ENCODE measurements at places on chromosomes 6 and 20.

DNA sequence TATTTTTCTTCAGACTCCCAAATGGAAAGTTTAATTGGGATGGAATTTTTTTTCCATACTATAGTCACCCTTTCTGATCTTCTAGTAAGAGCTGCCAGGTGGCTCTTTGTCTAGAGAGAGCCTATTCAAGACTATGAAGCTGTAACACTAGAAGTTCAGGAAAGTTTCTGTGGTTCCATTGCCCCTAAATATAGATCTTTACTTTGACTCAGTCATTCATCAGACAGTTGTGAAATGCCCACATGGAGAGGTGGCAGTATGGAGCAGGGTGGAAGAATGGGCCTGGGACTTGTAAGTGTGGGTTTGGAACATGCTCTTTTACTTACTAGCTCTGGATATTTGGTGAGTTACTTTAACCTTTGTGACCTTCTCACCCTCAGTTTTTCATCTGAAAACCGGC, 87.8 kb downstream of the CTNNBL1 start:
- H3K27ac ChIP-seq = no peak overlapping the region
- no peak overlapping the region for H3K4me3 ChIP-seq
- H3K36me3 ChIP-seq = peaks cover 7% of the 10 kb centered on the region
- DNase-seq = no peak
- no peaks in the 10 kb centered on the region for H3K4me1 ChIP-seq
- H3K27me3 ChIP-seq = no peaks in the 10 kb centered on the region

DNA sequence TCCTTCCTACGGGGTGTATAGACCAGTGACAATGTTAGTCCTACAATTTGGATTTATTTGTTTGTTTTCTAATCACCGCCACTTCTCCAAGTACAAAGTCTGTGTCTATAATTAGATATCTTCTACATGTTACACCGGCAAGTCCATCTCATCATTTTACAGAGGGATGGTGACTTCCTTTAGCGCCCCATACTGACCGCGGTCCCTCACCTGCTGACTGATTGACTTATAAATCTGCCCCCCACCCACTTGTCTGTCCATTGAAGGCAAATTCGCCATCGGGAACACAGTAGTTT, 8.9 kb upstream of the NR2E1 start:
- peaks cover 13% of the 10 kb centered on the region for H3K4me1 ChIP-seq
- H3K27ac ChIP-seq = no peak overlapping the region
- H3K36me3 ChIP-seq = no peaks in the 10 kb centered on the region
- peaks cover 3% of the 10 kb centered on the region for H3K27me3 ChIP-seq
- no peak overlapping the region for H3K4me3 ChIP-seq
- DNase-seq = no peak

DNA sequence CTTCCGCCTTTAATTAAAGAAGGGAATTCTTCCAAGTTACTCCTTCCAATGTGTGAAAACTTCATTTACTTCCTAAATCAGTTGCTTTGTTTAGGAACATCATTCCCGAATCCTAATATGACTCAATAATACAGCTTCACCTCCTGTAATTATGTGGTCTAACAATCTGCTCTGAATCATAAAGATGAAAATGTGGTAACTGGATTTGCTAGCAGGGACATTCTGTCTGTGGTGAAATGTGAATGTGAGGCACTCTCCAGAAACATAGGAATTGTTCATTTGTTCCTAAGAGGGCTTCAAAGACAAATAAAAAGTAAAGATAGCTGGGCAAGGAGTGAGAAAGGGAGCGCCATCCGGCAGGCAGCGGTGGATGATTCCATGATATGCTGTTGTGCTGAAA, 678.1 kb downstream of the KIF16B start:
- H3K36me3 ChIP-seq = no peaks in the 10 kb centered on the region
- no peak overlapping the region for H3K4me3 ChIP-seq
- no peak for DNase-seq

GRCh38 chr20:58693226-58694006, 816 bp downstream of the NPEPL1 start:
- H3K27me3 ChIP-seq = no peaks in the 10 kb centered on the region
- H3K4me1 ChIP-seq = no peaks in the 10 kb centered on the region
- H3K36me3 ChIP-seq = peaks cover 23% of the 10 kb centered on the region

DNA sequence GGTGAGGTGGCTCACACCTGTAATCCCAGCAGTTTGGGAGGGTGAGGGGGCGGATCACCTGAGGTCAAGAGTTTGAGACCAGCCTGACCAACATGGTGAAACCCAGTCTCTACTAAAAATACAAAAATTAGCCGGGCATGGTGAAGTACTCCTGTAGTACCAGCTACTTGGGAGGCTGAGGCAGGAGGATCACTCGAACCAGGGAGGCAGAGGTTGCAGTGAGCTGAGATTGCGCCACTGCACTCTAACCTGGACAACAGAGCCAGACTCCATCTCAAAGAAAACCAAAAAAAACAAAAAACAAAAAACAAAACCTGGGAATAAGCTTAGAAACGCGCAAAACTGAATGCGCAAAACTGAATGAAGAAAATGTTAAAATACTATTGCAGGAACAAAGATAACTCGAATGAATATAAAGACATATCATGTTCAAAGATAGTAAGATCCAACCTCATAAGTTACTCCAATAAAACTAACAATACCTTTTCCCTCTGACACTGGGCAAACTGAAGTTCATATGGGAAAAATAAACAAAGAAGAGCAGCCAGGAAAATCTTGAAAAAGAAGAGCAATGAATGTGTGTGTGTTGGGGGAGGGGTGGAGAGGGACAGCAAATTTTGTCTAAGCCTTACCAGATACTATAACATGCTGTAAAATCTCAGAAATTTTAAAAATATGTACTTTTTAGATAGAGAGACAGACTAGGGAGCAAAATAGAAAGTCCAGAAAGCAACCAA, 101.0 kb upstream of the BEND3 start:
- H3K27ac ChIP-seq = no peak overlapping the region
- H3K4me1 ChIP-seq = no peaks in the 10 kb centered on the region
- no peaks in the 10 kb centered on the region for H3K36me3 ChIP-seq
- no peak overlapping the region for H3K4me3 ChIP-seq
- DNase-seq = no peak

DNA sequence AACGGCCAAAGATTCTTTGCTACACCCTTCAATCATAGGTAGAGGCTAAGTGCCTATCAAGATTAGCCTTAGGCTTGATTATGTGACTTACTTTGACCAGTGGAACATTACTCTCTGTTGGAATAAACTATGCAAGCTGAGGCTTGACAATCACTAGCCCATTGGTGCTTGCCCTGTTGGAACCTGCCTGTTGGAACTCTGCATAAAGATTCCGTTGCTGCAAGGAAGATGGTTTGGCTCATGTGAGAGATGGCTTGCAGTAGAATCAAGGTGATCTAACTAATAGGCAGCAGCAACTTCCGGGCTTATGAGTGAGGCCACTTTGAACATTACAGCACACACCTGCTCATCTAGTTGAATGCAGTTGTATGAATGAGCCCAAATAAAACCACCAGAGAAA, 227.7 kb upstream of the TSHZ2 start:
- no peak for DNase-seq
- H3K27ac ChIP-seq = no peak overlapping the region
- H3K36me3 ChIP-seq = no peaks in the 10 kb centered on the region
- H3K4me3 ChIP-seq = no peak overlapping the region

DNA sequence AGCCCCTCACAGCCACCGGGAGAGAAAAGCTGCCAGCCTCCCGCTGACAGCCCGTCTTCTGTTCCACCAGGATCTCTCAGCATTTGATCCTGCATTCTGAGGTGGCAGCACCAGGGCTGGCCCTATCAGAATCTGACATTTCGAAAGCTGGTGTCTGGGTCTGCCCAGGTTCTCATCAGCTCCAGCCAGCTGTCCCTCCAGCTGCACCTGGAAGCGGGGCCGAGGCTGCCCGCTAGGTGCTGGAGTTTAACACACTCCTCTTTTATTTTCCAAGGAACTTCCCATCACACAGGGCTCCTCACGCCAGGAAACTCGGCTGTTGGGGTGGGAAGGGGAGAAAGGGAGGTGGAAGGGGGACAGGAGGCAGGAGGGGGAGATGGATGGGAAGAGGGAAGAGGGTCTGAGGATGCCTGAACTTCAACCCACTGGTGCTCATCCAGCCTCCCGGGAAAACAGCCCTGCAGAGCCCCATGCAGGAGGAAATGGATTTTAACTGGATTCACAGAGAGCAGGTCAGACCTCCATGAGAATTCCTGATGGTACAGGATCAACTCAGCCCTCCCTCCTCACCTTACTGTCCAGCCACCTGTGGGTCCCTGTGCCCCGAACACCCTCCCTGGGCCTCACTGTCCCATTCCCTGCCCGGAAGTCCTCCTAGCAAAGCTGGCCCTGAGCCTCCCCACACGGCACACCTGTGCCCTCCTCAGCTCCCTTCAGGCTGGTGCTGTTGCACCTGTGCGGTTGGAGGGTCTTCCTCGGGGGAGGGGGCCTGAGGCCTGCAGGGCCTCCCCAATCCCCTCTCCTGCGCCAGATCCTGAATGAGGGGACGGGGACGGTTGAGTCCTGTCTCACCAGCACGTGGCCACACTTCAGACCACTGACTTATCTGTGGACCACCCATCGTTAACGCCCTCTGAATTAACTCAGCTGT, 3.9 kb upstream of the LSM14B start:
- H3K27ac ChIP-seq = no peak overlapping the region
- H3K4me1 ChIP-seq = peaks cover 26% of the 10 kb centered on the region
- DNase-seq = no peak

- peaks cover 10% of the 10 kb centered on the region for H3K4me1 ChIP-seq
- no peak overlapping the region for H3K4me3 ChIP-seq
- H3K36me3 ChIP-seq = no peaks in the 10 kb centered on the region
- no peak overlapping the region for H3K27ac ChIP-seq
- no peaks in the 10 kb centered on the region for H3K27me3 ChIP-seq
These were observed 4.5 kb downstream of the CCDC170 start for GRCh38 chr6:151498327-151498726.

- no peaks in the 10 kb centered on the region for H3K36me3 ChIP-seq
- no peak overlapping the region for H3K27ac ChIP-seq
- no peak overlapping the region for H3K4me3 ChIP-seq
- no peaks in the 10 kb centered on the region for H3K4me1 ChIP-seq
These were observed 28.3 kb downstream of the SMPDL3A start for GRCh38 chr6:122817358-122817757.

GRCh38 chr6:9875605-9876353, 539.1 kb downstream of the TFAP2A start:
- no peak overlapping the region for H3K27ac ChIP-seq
- H3K4me1 ChIP-seq = no peaks in the 10 kb centered on the region
- DNase-seq = no peak
- H3K4me3 ChIP-seq = no peak overlapping the region
- no peaks in the 10 kb centered on the region for H3K27me3 ChIP-seq
- H3K36me3 ChIP-seq = no peaks in the 10 kb centered on the region

- no peaks in the 10 kb centered on the region for H3K36me3 ChIP-seq
- no peak overlapping the region for H3K27ac ChIP-seq
- DNase-seq = no peak
These were observed 1.7 kb upstream of the C20orf203 start for GRCh38 chr20:32675223-32675975.

DNA sequence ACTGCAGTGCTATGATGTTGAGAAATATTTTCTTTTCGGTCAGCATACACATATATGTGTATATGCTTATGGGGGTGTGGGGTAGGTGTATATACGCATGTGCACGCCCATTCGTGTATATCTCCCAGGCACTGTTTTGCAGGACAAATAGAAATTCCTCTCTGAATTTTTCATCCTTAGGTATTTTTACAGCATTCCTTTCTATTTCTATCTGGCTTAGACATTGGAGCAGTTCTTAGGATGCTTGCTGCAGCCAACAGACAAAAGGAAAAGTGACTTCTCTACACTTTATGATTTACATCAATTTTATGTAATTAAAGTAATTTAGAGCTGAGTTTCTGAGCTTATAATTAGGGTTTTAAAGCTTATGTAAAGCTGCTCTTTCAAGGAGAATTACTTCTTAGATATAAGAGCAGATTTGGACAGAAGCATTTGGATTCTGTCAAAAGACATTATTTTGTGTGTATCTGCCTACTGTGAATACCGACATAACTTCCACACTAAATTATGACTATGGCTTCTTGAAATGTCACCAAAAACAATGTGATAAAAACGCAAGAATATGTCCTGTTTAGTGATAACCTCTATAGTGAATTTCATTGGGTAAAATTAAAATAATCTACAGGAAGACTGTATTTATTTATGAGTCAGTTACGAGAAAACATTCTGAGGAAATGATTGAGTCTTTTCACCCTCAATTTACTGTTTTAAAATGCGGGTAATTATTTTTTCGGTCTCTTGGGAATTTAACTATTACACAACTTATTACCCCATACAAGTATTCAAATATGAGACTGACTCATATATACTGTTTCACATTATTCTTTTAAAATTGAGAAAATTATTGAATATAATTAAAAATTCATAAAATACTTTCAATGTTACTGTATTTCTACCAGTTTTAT, 21.3 kb upstream of the CEP43 start:
- H3K4me1 ChIP-seq = no peaks in the 10 kb centered on the region
- no peaks in the 10 kb centered on the region for H3K36me3 ChIP-seq
- no peak for DNase-seq
- H3K27me3 ChIP-seq = no peaks in the 10 kb centered on the region

- no peaks in the 10 kb centered on the region for H3K27me3 ChIP-seq
- no peak for DNase-seq
- no peak overlapping the region for H3K27ac ChIP-seq
- H3K4me3 ChIP-seq = no peak overlapping the region
These were observed 673.6 kb downstream of the CD109 start for GRCh38 chr6:74369556-74369993.

GRCh38 chr6:141946502-141946901, 186.2 kb upstream of the GJE1 start:
- H3K36me3 ChIP-seq = no peaks in the 10 kb centered on the region
- no peaks in the 10 kb centered on the region for H3K27me3 ChIP-seq
- no peak overlapping the region for H3K27ac ChIP-seq
- no peaks in the 10 kb centered on the region for H3K4me1 ChIP-seq

DNA sequence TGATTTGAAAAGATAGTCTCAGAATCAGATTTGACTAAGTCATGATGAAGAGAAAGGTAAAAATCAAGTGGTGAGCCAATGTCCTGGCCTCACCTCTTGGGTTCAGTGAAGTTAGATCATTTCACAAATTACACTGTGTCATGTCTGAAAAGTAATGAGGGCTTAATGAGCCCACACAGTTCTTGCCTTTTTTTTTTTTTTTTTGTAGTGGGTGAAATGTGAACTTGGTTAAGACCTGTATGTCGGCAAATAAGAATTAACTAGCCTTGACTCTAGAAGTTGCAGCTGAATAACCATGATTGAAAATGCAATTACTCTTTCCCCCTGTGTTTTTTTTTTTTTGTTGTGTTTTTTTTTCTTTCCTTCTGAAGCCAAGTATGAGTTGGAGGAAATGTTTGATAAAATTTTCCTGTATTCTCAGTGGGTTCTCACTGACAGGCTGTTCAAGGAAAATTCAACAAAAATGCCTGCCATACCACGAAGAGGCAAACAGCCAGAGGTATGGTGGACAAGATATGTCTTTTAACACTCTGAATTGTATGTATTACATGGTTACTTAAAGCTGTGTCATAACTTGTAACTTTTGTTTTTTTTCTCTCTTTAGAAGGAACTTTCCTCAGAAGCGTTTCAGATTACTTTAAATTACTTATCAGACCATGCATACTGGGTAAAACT, 135.2 kb upstream of the MLIP start:
- no peak overlapping the region for H3K27ac ChIP-seq
- H3K36me3 ChIP-seq = no peaks in the 10 kb centered on the region
- no peak for DNase-seq
- no peaks in the 10 kb centered on the region for H3K4me1 ChIP-seq
